ENCODE measurements at places on chromosomes 6 and 20.
A peak's percentile ranks its signal among the peaks of the same experiment; 100 is the strongest.

- ATAC-seq: no peak
These were observed 16.4 kb upstream of the MAS1 start for GRCh38 chr6:159874435-159874834.

DNA sequence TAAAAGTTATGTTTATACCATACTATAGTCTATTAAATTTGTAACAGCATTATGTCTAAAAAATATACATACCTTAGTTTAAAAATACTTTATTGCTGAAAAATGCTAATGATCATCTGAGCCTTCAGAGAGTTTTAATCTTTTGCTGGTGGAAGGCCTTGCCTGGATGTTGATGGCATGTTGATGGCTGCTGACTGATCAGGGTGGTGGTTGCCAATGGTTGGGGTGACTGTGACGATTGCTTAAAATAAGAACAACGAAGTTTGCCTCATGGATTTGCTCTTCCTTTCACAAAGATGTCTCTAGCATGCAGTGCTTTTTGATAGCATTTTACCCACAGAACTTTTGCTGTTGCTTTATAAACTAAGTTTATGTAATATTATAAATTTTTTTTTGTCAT is 68.6 kb downstream of the QKI start:
- ATAC-seq: no peak

- no peak for ATAC-seq
These were observed 1027.2 kb upstream of the GJE1 start for GRCh38 chr6:141105481-141105880.

DNA sequence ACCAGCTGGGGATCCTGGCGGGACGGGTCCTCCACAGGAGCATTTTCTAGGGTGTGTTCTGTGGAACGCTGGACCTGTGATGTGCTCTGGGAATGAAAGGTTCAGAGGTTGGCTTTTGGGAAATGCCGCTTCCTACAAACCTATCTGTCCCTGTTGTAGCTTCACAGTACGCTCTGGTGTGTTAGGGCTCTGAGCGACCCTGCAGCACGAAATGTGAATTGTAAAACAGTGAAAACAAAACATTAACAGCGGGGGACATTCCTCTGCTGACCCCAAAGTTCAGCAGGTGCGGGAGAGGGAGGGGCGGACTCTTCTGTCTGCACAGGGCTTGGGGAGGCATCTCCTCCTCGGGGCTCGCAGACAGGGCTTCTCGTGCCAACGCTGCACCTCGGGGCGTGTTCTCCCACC is 155.9 kb downstream of the NRN1 start:
- no peak for ATAC-seq

GRCh38 chr20:24730750-24731149 is 218.3 kb upstream of the CST7 start:
- no peak for ATAC-seq

GRCh38 chr6:169831450-169832246 is 80.2 kb downstream of the ERMARD start:
- ATAC-seq: peak; percentile 73
